SJSA1 (cell line): ENCODE measurements at places on chromosomes 5 and 9. TPM values are rescaled to one million over a fixed set of nuclear protein-coding genes. Genes with fewer than 3 reads are reported as not detected.

- no peak overlapping the region for H3K4me3 ChIP-seq
- H3K27ac ChIP-seq, result no peak overlapping the region
- H3K27me3 ChIP-seq, result no peaks in the 10 kb centered on the region
These were observed 22.7 kb upstream of the CDKN2B start for GRCh38 chr9:22031655-22032411.

DNA sequence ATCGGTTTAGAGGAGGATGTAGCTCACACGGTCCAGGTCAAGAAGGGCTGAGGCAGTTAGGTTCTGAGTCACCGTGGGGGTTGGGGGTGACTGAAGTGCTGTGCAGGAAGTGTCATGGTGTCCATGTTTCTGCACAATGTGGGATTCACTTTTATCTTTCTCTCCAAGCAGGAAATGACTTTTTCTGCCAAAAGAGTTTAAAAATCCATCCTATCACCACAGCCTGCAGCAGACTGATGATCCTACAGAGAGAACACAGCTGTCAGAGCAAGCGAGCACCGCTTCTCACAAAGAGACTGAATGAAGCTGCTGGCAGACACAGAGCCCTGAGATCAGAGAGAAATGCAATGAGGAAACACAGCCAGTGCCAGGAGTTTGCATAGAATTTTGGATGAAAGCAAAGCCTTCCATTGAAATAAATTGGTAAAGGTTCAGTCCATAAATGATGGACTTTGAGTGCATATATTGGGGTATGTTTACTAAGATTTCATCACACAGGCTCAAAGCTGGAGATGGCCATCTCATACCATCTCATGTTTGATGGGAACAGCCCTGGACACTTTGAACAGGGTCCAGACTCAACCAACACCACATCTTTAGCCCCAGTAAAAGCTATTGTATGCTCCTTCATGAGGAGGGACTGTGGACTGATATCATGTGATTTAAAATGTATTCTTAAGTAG, 213.9 kb upstream of the FBXL7 start:
- H3K27ac ChIP-seq, result no peak overlapping the region
- H3K4me3 ChIP-seq, result no peak overlapping the region
- H3K27me3 ChIP-seq, result no peaks in the 10 kb centered on the region
- H3K4me1 ChIP-seq, result no peaks in the 10 kb centered on the region
- H3K36me3 ChIP-seq, result no peaks in the 10 kb centered on the region

- no peaks in the 10 kb centered on the region for H3K4me1 ChIP-seq
- no peak for DNase-seq
- H3K36me3 ChIP-seq, result no peaks in the 10 kb centered on the region
These were observed 423.9 kb downstream of the DMRT2 start for GRCh38 chr9:1473956-1474634.

LRRC70 gene
- 0.71 and 1.1 TPM in 2 replicates for total RNA-seq

NINJ1 gene
- 24.2 and 34.8 TPM in 2 replicates for total RNA-seq

BAAT gene
- total RNA-seq, result not detected in 2 replicates
